ENCODE measurements at places on chromosomes 5 and 9.

DNA sequence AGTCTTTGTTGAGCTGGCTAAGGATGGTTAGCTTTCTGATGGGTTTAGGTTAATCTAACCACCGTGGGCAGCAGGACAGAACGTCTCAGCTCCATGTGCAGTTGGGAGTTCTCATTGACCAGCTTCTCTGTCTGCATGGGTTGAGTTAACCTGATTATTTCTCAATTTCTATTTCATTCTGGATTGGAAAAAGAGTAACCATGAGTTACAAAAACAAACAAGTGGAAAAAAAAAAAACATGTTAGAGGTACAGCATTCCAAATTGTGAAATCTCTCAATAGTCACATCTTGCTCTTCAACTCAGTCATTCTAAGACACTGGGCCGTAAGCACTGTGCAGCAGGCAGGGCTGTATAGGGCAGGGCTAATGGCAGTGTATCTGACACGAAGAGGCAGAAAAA lies 343.7 kb upstream of the KLF4 start:
- DNase-seq: peak; percentile 21

GRCh38 chr5:101067429-101067828 lies 164.3 kb upstream of the ST8SIA4 start:
- no peak for DNase-seq

GRCh38 chr9:86594724-86595123 lies 240.5 kb upstream of the TUT7 start:
- DNase-seq: no peak

DNA sequence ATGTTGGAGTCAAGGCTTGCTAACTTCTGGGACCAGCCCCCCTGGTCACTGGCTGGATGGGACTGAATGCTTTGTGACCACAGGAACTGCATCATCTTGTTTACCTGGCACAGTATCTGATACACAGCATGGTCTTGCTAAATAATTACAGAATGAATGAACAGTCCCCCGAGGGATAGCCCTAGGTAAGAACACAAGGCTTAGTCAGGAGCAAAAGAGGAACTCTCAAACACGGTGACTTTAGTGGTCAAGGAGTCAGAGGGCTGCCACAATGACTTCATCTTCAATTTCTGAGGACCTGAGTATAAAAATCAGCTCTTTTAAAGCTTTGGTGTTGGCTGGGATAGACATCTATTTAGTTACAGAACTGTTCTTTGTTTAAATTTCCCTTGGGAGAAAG lies 15.1 kb upstream of the CXCL14 start:
- no peak for DNase-seq

- peak; percentile 79 for DNase-seq
These were observed 1.1 kb upstream of the ZSWIM6 start for GRCh38 chr5:61330845-61331406.

- no peak for DNase-seq
These were observed 62.8 kb upstream of the KLF9 start for GRCh38 chr9:70477146-70477745.

GRCh38 chr9:133282464-133283238 lies 7.7 kb upstream of the ABO start:
- DNase-seq: no peak

DNA sequence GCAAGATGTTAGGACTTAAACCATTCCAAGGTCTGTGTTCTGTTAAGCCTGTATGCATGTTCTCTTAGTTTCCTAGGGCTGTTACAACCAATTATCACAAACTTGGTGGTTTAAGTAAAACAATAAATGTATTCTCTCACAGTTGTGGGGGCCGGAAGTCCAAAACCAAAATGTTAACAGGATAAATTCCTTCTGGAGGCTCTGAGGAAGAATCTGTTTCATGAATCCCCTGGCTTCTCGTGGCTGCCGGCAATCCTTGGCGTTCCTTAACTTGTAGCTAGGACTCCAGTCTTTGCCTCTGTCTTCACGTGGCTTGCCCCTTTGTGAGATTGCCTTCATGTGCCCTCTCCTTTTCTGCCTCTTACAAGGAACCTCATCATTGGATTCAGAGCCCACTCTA lies 30.4 kb downstream of the FEM1C start:
- DNase-seq: peak; percentile 6

All from choroid plexus epithelial cell (primary cell).